Left colon (tissue), 2 donors: ENCODE measurements at places on chromosomes 4 and X. TPM values are rescaled to one million over a fixed set of nuclear protein-coding genes. Genes with fewer than 3 reads are reported as not detected.

Gene PRPS1
- total RNA-seq, result 8.1 TPM

Gene APLN
- 0.22 TPM for total RNA-seq

DNA sequence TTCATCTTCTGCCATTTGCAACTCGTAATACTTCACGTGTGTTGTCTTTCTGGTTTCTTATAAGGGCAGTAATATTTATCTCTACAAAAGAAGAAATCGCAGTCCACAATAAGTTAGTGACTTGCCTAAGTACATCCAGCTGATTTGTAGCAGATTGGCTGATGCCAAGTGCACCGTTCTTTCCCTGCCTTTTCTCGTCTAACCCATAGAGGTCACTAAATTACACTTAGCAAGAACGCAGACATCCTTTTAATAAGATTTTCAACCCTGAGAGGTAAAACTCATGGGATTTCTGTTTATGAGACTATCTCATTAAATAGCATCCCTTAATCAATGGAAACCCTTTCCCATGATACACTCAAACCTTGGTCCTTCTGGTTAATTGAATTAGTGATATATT lies 408.6 kb upstream of the ACTRT1 start:
- DNase-seq, result no peak

- DNase-seq, result no peak
Measured at GRCh38 chr4:54391104-54391503, 162.0 kb downstream of the PDGFRA start.

GRCh38 chrX:111411557-111411956 lies 435 bp downstream of the DCX start:
- DNase-seq, result no peak
